ENCODE measurements at places on chromosomes 6 and 20.

GRCh38 chr6:125733516-125734300 lies 15.7 kb upstream of the HEY2 start:
- no peak for DNase-seq

- DNase-seq, result no peak
Observed at GRCh38 chr6:52233975-52234823, 10.1 kb downstream of the IL17F start.

GRCh38 chr20:11376998-11377397 lies 540.7 kb upstream of the BTBD3 start:
- no peak for DNase-seq

DNA sequence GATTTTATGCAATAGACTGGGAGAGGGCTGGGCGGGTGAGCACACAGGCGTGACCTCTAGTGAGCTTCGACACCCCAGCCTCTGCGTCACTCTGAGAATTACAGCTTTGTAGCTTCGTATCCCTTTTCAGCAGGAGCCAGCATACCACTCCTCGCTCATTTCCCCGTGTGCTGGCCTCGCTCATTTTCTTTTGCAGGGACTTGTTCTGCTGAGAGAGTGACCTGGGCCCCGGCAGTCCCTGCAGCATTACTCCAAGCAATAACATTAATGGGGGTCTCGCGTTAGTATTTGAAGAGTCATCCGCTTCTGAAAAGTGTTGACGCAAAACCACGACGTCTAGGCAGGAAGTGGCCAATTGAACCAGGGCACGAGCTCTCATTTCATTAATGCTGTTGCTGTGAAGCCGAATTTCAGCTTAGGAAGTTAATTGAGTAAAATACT lies 193.7 kb downstream of the QKI start:
- DNase-seq, result no peak

- no peak for DNase-seq
Observed at GRCh38 chr20:7868108-7868507, 72.2 kb downstream of the HAO1 start.

- DNase-seq, result no peak
Observed at GRCh38 chr6:87431263-87431662, 23.5 kb downstream of the CFAP206 start.

GRCh38 chr6:32216998-32217397 lies 6.9 kb downstream of the NOTCH4 start:
- no peak for DNase-seq

GRCh38 chr6:108118810-108119768 lies 44.5 kb upstream of the OSTM1 start:
- DNase-seq, result no peak

DNA sequence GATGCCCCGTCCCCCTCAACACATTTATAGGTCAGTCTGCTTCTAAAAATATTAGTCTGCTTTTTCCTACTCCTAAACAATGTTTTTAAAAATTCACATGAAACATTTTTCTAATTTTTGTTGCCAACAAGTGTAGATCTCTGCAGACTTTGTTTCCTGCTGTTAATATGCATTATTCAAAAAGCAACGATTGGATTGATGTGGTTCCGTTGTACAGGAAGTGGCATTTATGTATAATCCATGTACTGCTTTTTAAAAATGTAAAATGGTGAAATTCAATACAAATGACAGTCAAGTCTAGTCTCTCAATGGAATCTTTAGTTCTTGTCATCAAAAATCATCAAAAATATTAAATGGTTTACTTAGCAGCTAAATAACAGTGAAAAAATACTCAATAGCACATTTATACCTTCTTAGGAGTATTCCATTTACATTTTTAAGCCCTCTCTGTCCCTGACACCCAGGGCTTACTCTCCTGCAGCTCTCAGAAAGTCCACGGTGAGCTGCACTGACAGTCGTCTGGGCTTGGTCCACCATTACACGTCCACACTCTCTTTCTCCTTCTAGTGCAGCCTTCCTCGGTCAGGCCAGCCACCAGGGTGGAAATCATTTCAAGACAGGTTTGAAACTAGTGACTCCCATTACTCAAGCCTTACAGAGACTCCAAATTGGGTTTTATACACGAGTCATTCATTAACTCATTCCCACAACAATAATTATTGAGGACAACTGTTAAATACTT lies 211.5 kb downstream of the TMEM200A start:
- no peak for DNase-seq

- no peak for DNase-seq
Observed at GRCh38 chr20:15227102-15227501, 889.7 kb upstream of the FLRT3 start.

GRCh38 chr20:37311710-37312355 lies 22.4 kb downstream of the MANBAL start:
- DNase-seq, result no peak

DNA sequence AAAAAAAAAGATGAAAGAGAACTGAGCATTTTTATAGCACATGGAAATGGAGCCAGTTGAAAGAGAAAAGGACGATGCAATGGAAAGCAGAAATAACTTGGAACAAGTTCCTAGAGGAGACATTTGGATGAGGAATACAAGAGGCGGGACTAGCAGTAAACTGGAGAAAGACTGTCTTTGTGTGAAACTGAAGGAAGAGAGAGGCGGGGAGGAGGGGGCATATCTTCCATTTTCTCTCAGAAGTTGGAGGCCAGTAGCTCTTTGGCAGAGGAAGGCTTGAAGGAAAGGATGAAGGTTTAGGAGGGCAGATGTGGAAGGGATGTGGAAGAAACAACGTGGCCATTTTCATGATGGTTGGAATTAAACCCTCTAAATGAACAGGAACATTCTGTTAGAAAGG lies 33.0 kb upstream of the ADGRF1 start:
- DNase-seq, result no peak

GRCh38 chr20:13788167-13788834 lies 3.5 kb downstream of the NDUFAF5 start:
- DNase-seq, result no peak

- no peak for DNase-seq
Observed at GRCh38 chr6:6741264-6741663, 152.7 kb downstream of the LY86 start.

DNA sequence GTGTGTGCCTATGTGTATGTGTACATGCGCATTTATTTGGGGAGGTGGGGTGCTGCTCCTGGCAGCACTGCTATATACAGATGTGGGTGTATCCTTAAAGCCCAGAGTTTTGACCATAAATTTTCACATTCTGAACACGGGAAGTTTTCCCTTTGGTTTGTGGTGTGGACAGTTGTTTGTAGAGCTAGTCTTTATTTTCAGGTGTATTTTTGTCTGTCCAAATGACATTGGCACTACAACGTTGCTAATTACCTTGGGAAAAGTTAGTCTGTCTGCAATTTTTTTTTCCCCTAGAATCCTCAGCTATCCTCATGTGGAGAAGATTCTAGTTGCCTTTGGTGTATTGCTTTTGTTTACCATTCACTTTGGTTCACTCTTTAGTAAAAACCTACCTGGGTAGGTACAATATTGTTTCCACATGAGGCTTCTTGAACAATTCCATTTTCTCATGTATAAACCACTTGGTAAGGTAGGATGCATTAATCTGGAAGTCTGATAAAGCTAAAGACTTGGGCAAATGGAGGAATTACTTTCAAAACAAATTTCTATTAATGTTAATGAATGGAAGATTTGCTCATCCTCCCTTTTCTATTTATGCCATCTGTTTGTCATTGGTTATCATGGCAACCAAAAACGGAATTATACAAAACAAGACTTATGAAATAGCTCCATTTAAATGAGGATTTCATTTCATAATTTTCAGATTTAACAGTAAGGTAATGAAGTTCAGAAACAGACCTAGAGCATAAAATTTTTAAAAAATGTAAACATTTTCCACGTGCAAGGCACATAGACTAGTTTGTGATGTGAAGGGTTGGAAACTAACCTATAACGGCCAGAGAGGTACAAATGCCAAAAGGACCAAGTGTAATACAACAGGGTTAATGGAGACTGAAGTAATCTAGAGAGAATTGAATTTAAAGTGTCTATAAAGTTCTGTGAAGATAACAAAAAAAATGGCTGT lies 3.9 kb downstream of the CCN2 start:
- no peak for DNase-seq

DNA sequence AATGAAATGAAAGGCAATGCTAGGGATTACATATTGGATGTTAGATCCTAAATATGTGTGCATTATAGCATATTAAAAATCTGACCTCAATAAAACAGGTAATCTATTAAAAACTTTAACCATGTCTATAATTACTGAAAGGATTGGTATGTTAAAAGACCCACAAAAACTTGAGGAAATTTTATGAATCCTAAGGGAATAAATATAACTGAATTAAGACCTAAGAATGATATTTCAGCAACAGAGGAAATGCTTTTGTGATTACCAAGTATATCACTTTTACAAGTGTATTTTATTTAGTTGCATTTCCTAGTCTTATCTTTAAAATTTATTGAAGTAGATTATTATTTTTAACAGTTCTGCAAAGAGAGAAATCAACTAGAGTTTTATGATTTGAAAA lies 571.5 kb downstream of the HDGFL1 start:
- no peak for DNase-seq

DNA sequence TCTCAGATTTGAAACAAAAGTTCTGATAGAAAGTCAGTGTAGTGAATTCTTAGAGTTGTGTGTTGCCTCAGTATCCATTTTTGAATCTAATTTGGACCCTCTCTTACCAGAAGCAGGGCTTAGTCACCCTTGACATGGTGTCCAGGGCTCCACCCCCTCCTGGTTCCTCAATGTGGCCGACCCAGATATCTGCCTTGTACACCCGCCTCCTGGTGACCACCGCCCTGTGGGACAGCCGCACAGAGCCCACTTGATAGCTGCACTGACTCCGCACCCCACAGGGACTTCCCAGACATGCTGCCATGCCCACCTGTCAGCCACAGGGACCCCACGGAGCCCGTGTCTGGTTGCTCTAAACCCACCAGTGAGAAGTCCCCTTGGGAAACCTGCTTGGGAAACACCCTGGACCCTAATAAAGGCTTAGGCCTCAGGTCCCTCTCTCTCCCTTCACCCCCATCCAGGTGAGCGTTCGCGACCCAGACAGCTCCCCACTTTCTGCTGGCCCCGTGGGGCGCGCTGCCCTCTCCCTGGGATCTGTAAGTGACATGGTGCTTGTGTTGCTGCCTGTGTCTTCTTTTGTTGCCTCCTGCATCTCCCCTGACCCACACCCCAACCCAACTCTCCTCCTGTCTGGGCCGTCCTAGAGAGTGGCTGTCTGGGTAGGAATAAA lies 47.2 kb upstream of the SYNDIG1 start:
- no peak for DNase-seq

DNA sequence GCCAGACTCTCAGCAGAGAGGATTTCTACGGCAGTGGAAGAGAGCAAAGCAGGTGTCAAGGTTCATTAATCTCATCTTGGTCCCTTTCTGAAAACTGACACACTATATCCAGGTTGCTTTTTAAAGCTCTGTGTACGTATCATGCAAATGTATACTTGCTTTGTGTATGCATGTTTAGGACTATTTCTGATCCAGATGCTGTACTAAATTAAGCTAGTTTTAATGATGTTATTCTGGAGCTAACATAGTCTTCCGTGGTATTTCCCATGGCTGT lies 59.2 kb upstream of the SNX9 start:
- no peak for DNase-seq

GRCh38 chr6:119112812-119113530 lies 34.5 kb upstream of the FAM184A start:
- DNase-seq, result no peak

DNA sequence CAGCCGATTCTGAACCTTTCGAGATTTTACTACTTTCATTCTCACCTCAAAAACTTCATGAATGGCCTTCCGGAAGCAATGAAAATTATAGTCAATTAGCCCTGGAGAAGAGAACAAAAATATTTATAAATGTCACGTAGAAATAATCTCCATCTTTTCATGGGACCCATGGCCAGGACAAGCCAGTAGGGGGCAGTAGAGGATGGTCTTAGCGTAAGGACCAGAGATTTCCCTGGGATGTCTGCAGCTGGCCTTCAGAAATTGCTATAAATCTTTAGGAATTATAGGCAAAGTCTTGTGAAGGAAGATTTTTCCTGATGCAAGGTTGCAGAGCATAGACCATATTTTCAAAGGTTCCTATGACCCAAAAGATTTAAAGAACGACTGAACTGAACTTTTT lies 15.6 kb upstream of the UBE2J1 start:
- no peak for DNase-seq

DNA sequence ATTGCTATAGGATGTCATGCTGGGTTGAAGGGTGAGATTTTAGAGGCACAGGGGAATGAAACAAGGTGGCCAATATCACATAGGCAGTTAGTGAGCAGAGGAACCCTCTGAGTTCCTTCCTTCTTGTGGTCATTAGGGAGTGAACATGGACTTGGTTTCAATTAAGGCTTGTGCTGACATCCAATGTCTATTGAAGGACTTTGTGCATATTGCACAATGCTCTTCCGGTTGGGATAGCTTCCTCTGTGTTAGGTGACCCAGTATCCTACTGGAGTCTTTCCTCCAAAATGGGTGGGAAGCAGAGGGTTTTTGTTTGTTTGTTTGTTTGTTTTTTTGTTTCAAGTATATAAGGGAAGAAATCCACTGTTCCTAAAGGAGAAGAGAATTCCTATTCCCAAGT lies 98.5 kb downstream of the HDGFL1 start:
- DNase-seq, result no peak

DNA sequence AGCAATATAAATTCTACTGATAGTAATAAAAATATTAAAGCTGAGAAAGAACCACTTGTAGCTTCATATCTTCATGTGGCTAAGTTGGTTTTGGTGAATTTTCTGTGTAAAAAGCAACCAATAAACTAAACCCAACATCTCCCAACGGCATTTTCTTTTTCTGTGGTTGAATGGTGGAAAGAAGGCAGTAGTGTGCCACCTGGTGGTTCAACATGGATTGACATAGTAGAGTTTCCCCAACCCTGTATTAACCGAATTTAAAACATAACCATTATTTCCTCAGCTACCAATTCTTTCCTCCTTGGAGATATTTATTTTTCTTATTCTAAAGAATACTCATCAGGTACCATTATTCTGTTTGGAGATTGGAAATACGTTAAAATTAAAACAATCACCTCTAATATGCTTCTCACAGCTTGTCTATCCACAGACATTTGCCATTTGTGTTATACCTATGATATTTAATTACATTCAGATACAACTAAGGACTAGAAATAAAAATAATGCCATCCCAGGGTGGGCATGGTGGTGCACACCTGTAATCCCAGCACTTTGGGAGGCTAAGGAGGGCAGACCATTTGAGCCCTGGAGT lies 117.1 kb upstream of the EEF1E1 start:
- DNase-seq, result no peak

DNA sequence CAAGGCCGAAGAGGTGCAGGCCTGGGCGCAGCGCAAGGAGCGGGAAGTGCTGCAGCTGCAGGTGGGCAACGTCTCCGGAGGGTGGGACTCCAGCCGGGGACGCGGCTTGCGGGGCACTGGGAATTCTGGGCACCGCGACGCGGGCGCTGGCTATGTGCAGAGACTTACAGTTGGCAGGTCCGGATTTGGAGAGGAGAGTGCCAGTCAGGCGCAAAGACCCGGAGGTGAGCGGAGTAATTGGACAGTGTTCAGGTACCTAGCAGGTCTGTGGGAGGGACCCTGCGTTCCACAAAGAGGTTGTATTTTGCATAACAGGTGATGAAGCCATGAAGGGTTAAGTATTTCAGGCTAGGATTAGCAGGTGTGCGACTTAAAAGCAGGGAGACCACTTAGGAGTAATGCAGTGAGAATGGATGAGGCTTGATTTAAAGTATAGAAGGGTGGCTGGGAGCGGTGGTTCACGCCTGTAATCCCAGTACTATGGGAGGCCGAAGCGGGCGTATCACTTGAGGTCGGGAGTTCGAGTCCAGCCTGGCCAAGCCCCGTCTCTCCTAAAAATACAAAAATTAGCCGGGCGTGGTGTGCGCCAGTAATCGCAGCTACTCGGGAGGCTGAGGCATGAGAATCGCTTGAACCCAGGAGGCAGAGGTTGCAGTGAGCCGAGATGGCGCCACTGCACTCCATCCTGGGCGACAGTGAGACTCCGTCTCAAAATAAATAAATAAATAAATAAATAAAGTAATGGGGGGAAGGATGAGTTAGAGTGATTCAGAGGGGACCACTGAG lies 1.0 kb downstream of the MRPS26 start:
- no peak for DNase-seq
